Activated CD4-positive, alpha-beta T cell treated with anti-CD3 and anti-CD28 coated beads, Interleukin-2, amount 50 U/mL, for 4 hours (primary cell): ENCODE measurements at places on chromosomes 3 and 15.

GRCh38 chr3:4992118-4992517, 12.9 kb downstream of the BHLHE40 start:
- no peak for DNase-seq

- no peak for DNase-seq
Observed at GRCh38 chr15:79516646-79517045, 84.5 kb downstream of the MINAR1 start.

GRCh38 chr15:64693134-64693533, 82.3 kb downstream of the RBPMS2 start:
- no peak for DNase-seq

DNA sequence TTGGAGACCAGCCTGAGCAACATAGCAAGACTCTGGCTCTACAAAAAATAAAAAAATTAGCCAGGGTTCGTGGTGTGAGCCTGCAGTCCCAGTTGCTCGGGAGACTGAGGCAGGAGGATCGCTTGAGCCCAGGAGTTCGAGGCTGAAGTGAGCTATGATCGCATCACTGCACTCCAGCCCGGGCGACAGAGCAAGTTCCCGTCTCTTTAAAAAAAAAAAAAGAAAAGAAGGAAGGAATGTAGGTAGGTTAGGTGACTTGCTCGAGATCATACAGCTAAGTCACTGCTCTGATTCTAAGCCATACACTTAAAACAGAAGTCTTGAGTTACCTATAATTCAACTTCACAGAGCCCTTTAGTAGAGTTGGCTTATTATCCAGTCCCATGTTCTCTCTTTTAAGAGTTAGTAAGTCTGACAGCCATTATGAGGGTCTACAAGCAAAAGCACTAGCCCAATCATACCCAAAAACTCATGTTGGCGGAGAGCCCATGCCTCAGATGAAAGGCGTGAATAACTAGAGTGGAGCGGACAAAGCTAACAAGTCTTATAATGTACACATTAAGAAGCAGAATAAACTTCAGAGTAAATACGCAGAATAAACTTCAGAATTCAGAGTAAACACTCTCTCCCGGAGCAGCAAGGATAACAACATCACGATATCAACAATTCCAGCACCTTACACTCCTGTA, 768 bp downstream of the AAGAB start:
- no peak for DNase-seq

DNA sequence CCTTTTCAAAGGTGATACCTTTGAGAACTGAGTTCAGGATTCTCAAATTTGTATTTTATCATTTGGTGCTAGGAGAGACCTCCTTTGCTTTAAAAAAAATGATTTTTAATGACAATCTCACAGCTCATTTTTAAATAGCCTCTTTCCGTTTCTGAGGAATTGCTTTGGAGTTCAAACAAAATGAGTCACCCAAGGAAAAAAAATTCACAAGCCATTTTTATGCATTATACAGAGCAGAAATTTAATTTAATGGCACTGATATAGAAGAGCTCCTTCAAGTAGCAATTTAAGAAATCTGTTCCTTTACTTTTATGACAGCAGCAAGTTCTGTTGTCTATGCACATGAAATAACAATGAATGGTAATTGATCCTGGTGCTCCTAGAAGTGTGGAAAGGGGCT, 337.9 kb upstream of the KCNMB2 start:
- no peak for DNase-seq

DNA sequence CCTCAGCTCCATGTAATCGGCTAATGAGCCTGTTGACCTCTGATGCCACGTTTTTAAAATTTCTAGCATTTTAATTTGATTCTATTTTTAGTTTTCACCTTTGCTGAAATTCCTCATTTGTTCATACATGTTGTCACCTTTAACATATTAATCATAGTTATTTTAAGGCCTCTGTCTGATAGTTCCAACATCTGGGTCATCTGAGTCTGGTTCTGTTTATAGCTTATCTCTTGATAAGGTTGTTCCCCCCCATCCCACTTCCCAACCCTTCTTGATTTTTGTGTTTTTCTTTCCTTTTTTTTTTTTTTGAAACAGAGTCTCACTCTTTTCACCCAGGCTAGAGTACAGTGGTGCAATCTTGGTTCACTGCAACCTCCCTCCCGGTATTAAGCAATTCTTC, 36.4 kb downstream of the MAP2K1 start:
- no peak for DNase-seq

DNA sequence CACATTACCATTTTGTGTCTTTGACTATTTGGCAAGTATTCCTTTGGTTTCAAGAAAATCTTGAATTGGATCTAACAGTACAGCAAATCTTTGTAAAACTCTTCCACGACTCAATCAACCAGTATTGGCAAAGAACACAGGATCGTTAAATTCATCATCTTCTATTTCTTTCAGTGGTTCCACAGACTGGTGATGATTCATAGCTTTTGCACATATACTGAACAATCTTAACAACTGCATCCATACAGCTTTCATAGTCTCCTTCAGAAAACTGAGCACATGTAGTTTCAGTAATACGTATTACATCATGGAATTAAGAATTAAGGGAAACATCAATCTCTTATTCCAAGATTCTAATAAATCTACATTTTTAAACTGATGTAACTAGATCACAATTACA, 91.6 kb upstream of the LIPC start:
- no peak for DNase-seq

DNA sequence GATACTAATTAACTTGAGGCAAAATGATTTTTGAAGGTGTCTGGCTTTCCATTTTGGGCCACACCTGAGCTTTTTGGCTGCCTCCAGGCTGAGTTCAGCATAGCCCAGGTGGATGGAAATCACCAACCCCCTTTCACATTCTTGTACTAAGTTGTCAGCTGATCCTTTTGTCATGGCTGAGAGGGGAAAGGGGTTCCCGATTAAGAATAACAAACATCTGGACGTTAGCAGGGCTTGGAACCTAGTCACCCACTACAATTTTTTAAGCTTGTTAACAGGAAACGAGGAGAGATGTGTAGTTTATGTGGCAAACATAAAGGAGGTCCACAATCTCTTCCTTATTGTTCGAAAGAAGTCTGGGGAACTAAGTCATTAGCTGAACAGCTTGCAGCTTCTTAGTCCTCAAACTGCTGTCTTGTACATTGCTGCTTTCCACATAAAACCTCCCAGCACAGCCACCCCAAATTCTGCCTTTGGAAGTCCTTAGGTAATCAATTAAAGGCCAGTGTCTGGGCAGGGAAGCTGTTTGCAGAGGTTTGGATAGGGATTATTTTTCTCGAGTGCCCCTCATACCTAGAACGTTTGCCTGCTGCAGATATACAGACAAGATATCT, 5.0 kb downstream of the NR2F2 start:
- no peak for DNase-seq

DNA sequence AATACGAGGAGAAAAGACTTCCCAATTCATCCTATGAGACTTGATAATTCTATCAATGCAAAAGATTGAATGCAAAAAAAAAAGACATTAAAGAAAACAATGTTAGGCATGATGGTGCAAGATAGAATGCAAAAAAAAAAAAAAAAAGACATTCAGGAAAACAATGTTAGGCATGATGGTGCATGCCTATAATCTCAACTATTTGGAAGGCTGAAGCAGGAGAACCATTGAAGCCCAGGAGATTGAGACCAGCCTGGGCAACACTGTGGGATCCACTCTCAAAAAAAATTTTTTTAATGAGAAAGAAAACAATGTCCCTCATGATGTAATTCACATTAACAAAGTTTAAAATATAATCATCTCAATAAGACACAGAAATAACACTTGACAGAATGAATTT, 75.9 kb downstream of the MYO9A start:
- no peak for DNase-seq

DNA sequence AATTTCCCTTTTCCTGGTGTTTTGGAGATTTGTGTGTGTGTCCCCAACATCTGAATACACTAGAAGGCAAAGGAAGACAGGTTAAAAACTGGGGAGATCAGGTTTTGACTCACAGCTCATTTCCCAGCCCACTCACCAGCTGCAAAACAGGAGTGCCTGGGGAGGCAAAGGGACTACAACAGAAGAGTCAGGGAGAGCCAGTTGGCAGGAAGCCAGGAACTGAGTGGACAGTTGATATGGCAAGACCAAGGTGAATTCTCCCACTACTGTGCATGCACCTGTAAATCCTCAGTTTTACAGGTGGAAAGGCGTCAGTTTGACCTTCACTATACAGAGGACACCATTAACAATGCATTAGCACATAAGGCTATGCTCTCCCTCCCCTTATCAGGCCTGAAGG, 901.5 kb upstream of the SEMA6D start:
- no peak for DNase-seq

DNA sequence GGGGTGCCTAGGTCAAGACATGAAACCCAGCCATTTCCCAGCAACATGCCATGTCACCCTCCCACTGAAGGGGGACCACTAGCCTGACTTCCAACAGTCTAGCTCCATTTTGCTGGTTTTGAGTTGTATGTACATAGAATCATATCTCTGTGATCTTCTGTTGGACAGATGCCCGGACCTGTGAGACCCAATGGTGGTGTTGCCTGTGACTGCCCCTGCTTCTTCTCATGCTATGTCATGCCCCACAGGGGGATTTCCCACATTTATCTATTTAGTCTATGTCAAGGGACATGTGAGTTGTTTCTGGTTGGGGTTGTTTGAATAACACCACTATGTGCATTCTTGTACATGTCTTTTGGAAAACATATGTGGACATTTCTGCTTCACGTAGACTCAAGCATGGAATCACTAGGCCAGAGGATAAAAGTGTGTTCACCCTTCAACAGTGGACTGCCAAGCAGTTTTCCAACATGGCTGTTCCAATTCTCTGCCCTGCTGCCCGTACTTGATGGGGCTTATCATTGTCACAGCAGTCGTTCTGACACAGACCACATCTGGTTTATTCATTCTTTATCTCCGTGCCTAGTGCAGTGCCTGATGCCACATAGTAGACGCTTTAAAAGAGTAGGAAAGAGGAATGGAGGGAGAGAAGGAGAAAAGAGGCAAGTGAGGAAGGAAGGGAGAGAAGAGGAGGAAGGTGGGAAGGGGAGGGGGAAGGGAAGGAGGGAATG, 114.4 kb downstream of the TPRA1 start:
- DNase-seq = no peak

DNA sequence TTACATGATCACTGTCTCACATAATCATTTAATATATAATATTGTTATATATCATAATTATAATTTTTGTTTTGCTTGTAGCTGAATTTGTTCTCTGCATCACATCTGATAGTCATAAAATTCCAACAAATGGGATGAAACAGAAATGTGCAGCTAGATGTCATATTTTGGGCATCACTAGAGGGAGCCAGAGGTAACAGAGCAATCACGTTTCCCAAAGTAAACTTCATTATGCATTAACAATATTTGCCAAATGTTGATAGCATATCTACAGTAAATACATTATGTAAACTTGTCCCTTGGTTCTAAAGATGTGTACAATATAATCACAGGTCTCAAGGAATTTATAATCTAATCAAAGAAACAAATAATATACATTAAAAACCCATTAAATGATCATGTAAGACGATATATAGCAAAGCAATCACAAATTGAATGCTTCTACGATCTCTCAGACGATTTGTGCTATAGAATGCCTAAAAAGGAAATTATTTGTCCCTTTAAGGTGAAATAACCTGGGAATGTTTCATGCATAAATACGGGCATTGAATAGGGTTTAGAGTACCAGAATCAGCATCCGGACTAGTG, 234.2 kb upstream of the MCTP2 start:
- no peak for DNase-seq

DNA sequence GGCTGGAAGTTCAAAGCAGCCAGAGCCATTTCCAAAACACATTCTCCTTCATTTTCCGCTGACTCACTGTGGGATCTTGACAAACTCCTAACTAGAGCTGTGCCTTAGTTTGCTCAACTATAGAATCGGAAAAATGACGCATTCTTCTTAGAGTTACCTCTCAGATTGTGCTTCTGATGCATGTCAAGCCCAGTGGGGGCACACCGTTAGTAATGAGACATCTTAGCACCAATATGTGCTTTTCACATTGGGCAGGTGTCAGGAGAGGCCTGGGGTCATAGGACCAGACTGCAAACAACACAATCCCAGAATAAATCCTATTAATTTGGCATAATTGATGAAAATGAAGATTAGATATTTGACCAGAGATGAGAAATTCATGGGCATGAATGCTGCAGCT, 71.3 kb upstream of the UBE3A start:
- DNase-seq = no peak

- DNase-seq = no peak
Observed at GRCh38 chr15:88571153-88571851, 24.8 kb upstream of the DET1 start.

DNA sequence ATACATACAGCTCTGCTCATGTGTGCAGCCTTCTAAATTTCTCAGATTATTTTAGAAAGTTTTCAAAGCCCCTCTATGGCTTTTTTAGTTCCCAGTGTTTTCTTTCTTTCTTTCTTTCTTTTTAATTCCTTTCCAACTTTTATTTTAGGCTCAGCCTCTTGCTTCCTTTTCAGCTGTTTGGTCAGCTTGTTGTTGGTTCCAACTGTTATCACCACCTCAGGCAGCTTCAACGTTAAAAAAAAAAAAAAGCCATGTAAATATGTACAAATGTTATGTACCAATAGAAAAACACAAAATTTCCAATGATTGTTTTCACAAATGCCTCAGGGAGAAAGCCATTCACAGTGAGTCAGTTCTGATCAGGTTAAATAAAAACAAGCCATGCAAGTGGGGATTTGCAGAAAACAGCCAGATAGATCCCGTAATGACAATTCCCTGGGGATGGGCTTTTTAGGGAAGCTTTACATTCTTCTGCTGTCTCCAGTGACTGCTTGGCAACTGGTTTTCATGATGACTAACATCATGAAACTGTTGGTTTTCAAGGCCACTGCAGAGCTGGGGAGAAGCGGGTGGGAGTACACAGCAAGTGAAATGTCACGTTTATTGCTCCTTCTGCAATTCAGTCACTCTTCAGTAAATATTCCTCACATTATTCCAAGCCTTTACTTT, 908.4 kb downstream of the EPHA3 start:
- no peak for DNase-seq

- no peak for DNase-seq
Observed at GRCh38 chr15:63372018-63372705, 9.5 kb downstream of the CA12 start.

DNA sequence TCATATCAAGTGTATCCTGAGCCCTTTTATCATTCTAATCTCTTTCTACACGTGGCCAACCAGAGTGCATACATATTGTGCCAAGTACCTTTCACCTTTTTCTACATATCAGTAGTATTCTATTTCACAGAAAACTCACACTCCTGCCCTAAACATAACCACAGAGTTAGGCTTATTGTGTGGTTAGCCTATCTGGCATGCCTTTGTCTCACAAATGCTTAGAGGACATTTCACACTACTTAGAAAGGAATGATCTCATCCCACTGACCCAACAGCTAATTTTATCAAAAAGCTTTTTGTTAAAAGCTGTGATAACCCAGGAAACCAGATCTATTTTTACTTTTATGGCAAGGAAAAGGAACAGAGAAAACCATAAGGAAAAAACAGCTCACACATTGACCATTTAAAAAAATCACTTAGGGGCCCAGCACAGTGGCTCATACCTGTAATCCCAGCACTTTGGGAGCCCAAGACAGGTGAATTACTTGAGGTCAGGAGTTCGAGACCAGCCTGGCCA, 17.8 kb upstream of the MAP4 start:
- no peak for DNase-seq
